ENCODE measurements at places on chromosomes 2 and 18. TPM values are rescaled to one million over a fixed set of nuclear protein-coding genes. Genes with fewer than 3 reads are reported as not detected.

Gene EGR4
- not detected for total RNA-seq

Gene ZSWIM2
- not detected for total RNA-seq

Gene LRRC30
- not detected for total RNA-seq

Gene SCN7A
- 3.6 TPM for total RNA-seq

Gene TUBB8B
- not detected for total RNA-seq

Gene ANKRD62
- total RNA-seq: not detected

Gene POMC
- 1.2 TPM for total RNA-seq

Gene RPRM
- total RNA-seq: 1.1 TPM

Gene CRYBA2
- total RNA-seq: not detected

Gene BOLL
- total RNA-seq: not detected

Gene ATIC
- 41.0 TPM for total RNA-seq

Gene PAX8
- total RNA-seq: 0.87 TPM

Gene TUBA3E
- total RNA-seq: not detected

Gene INSIG2
- total RNA-seq: 43.2 TPM

Gene MYCN
- total RNA-seq: 0.45 TPM

Gene RUFY4
- total RNA-seq: 0.39 TPM

- DNase-seq: no peak
These were observed 137.4 kb downstream of the INSIG2 start for GRCh38 chr2:118225666-118226065.

- no peak for DNase-seq
These were observed 61.4 kb downstream of the QPCT start for GRCh38 chr2:37405781-37406180.

DNA sequence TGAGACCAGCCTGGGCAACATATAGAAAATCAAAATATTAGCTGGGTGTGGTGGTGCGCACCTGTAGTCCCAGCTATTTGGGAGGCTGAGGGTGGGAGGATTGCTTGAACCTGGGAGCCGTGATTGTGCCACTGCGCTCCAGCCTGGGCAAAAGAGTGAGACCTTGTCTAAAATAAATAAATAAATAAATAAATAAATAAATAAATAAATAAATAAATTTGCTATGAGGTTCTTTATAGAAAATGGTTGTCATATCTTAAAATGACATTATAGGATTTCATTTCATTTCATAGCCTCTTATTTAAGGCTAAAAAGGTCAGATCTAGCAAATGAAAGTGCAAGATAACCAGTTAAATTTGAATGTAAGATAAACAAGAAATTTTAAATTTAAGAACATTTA is 193.0 kb downstream of the NAPG start:
- no peak for DNase-seq

DNA sequence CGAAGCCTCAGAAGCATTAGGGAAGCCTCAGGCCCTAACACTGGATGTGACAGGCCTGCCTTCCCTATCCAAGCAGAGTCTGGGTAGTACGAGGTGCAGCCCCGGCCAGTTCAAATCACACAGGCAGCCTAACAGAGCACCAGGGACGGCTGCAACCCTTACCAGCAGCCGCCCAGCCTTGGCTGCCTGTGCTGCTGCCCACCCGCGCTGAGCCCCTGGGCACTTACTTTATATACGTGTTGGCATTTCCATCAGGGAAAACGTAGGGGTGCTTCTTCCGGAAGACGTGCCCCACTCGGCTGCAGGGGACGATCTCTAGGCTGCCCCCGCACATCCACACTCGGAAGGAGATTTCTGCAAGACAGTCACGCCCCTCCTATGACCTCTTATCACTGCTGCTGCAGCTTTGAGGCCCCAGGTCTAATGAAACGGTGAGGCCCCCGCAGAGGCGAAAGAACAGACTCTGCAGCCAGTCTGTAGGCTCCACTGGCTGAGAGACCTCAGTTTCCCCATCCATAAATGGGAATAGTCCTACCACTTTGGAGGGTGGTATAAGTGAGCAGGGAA is 124.7 kb upstream of the CAPN13 start:
- no peak for DNase-seq

DNA sequence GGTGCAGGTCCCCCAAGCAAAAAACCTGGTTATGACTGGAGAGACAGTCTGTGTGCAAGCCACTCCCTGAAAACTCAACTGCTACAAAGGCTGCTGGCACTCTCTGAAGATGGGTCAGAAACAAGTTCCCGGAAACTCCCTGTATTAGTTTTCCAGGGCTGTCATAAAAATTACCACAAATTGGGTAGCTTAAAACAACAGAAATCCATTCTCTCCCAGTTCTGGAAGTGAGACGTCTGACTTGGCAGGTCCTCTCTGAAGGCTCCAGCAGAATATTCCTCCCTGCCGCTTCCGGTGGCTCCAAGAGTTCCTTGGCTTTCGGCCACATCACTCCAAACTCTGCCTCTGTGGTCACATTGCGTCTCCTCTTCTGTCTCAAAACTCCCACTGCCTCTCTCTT is 30.1 kb upstream of the SERPINE2 start:
- DNase-seq: no peak

DNA sequence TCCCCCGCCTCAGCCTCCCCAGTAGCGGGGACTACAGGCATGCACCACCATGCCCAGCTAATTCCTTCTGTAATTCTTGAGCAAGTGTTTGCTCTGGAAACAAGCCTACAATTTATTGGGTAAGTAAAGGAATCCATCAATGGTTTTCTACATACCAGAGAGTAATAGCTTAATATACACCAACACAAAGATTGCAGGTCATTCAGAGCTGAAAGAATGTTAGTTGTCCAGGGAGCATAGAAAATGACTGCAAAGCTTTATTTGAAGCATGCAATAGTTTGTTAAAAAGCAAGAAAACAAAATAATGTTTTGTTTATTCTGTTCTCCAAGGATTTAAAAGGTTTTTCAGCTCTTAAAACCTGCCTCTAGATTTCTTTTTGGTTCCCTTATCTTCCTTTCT is 5.6 kb downstream of the IDH1 start:
- DNase-seq: no peak

DNA sequence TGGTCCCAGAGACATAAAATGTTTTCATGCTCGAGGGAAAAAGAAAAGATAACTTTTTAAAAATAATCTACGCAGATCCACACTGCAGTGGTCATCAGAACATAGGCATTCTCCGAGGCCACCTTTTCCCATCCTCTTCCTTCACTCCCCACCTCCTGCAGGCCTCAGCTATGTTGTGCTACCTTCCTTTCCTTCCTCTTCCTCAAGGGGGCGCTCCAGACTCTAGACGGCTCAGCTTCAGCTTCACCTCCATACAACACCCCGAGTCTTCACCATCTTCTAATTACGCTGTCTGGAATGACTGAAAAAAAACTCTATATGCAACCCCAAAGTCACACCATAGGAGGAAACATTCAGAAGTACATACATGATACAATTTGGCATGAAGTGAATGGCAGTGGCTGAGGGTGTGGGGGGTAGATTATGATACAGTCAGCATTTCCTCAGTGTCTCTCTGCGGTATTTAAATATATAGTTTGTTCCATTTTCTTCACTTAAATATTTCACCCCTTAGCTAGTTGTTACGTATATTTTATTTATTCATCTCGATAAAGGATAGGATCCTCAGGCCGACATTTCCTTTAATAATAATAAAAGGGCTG is 583.6 kb downstream of the IRS1 start:
- no peak for DNase-seq

DNA sequence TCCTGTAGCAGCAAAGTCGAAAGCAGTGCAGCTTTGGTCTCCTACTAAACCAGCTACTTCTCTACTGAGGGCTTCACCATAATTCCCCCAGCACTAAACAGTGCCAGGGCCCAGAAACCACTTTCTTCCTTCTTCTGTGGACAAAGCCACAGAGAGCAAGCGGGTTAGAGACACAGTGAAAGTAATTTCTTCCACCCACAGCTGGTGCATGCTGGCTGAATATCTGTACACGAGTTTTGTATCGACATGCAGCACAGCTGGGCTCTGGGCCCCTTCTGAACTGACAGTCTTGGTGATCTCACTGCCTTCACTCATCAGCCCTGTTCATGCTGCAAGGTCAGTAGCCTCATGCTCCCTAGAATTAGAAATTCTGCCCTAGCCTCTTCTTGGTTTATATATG is 74.0 kb upstream of the SULT1C3 start:
- DNase-seq: no peak

- DNase-seq: peak; percentile 85
These were observed 61.4 kb downstream of the SLC4A3 start for GRCh38 chr2:219688560-219689445.

- DNase-seq: no peak
These were observed 164.7 kb downstream of the AGAP1 start for GRCh38 chr2:235658351-235659174.

DNA sequence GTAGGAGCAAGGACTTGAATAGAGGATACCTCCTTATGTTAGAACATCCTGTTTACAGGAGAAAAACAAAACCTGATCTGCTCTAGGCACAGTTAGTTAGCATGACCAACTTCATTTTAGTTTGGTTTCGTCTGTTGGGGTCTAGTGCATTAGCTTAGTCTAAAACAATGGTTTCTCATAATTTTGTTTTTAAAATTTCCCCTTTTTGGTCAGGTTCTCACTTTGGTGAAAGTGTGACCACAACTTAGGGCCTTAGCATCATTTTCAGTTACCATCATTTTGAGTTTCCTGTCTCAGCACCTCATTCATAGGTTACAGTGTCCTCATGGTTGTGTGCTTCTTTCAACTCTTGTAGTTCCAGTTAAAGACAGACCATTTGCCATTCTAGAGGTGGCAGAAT is 1277.0 kb upstream of the SLC39A10 start:
- no peak for DNase-seq

DNA sequence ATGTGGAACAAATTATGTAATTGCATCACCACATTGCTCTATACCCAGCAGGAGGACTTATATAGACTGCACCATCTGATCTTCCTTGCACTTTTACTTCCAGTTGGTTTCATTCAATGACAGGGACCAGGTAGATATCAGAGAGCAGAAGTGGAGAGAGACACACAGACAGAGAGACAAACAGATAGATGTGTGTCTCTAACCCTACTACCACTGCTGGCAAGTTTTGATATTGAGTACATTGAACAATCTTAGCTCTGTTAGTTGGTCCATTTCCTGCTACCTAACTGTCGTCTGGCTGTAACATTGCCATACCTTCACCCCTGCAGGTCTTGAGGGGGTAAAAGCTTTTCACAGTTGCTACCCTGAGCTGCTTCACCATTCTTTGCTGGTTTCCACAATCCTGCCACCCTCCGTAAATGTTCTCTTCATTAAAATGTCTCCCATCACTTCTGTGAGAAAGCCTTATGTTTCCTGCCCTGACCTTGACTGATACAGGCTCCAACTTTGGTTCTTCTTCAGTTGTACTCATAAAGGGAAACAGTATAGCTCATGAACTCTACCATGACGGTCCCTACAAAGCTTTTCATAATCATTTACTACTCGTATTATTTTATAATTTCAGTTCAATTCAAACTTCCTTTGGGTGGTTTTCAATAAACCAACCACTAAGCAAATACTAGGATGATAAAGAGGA is 62.3 kb upstream of the ITGA4 start:
- DNase-seq: no peak

GRCh38 chr2:217372794-217373193 is 512.9 kb upstream of the TNP1 start:
- no peak for DNase-seq

DNA sequence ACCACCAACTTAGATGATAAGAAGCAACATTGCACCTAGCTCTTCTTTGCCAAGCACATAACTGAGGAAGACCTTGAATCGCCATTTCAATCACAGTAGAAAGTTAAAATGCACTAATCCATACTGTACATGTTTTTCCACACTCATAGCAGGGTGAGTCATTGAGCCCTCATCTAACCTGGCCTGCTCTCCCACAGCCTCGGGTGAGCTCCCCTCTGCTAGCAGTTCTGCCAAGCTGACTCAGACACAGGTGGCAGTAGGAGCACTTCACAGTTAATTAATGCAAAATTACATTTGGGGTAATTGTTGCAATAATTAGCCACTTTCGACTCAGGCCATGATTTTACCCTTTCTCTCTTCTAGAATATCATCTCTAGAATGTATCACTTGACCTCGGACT is 1632.8 kb upstream of the CELF4 start:
- DNase-seq: no peak

DNA sequence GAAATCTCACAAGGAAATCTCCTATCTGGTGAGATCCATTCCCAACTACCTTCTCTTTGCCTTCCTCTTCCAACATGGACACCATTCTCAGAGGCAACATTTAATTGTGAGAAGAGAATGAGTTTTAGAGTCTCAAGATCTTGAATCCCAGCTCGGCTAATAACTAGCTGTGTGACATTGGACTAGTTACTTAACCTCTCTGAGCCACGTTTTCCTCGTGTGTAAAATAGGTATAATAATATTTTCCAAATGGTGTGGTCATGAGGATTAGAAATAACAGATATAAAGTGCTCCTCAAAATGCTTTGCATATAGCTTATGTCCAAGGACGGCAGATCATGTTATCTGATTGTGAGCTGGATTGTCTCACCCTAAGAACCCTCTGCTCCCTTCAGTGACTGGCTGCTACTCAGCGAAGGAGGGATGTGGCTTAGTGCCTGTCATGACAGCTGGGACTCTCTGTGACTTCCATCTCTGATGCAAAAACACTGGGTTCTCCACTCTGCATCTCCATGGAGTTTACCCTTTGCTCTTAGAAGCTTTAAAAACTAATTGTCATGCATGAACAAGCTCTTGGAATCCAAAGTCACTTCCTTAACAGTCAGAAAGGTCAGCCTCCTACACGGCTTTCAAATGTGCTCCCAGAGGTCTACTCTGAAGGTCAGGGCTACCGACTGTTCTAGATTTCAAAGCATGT is 38.4 kb upstream of the MRPL19 start:
- DNase-seq: no peak

GRCh38 chr2:24926602-24927252 is 6.7 kb upstream of the ADCY3 start:
- peak; percentile 89 for DNase-seq

GRCh38 chr2:231057590-231057989 is 923 bp downstream of the PSMD1 start:
- DNase-seq: no peak

- DNase-seq: no peak
These were observed 19.1 kb upstream of the ITGA6 start for GRCh38 chr2:172408143-172408766.

DNA sequence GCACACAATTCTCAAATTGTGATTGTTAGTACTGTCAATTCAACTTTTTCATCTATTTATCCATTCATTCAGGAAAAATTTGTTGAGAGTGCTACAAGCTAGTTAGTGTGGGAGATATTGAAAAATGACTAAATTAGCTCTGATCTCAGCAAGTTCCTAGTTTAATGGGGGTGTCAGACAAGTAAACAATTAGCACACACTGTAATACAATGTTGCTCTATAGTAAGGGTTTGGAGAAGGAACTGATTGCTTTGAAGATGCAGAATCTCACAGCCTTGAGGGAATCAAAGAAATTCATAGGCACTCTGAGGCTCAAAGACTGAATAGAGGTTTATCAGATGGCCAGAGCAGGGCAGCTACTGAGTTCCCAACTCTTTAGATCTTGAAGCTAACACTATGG is 6.8 kb upstream of the CCNYL1 start:
- DNase-seq: no peak

GRCh38 chr2:69553991-69554390 is 89.5 kb downstream of the AAK1 start:
- no peak for DNase-seq

- DNase-seq: no peak
These were observed 143.5 kb downstream of the TCF4 start for GRCh38 chr18:55444536-55444935.

GRCh38 chr2:69615078-69615625 is 28.4 kb downstream of the AAK1 start:
- no peak for DNase-seq
